ENCODE measurements at places on chromosomes 1 and 21. TPM values are rescaled to one million over a fixed set of nuclear protein-coding genes. Genes with fewer than 3 reads are reported as not detected.

DNA sequence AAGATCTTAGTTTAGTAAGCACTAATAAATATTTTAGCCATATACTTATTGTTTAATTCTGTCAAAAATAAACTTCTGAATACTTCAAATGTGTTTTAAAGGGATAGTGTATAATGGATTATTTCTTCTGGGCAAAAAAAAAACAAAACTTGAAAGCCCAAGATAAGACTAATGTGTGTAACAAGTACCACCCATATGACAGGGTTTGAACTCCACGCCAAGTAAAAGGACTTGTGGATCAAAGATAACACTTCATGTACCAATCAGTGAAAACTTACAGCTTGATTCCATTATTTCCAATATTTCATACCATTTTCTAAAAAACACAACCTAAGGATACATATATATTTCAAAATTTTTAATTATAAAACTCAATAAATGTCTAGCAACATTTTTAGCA, 59.5 kb downstream of the DENND1B start:
- DNase-seq = no peak

SLAMF7 gene
- total RNA-seq = 14.8 TPM

TMIGD3 gene
- not detected for total RNA-seq

PLEKHG5 gene
- total RNA-seq = 9.9 TPM

DNA sequence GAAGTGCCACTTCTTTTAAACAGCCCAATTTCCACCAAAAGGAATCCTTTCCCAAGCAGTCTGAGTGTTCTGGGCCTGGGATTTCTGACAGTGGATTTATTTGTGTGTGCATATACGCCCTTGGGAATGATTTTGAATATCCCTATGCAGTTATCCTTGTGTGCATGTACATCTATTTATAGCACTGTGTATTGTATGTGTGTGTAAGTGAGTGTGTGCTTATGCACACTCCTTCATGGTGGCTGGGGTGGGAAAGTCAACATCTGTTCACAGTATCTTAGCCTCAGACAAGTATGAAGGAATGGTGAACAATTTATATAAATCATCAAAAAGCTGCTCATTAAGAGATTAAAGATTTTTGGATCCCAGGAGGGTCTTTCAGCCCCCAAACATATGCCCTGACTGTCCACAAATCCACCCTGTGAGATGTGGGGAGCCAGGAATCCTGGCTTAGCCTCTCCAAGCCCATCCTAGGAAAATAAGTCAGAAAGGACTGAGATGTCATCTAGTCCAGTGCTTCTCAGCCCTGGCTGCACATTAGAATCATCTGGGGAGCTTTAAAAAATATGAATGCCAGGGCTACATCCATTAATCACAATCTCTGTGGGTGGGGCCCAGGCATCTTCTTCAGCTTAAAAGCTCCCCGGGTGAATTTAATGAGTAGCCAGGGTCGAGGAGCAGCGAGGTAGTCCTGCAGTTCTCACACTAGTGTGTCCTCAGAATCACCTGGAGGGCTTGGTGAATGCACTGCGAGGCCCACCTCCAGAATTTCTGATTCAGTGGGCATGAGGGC, 101.4 kb downstream of the PLXNA2 start:
- DNase-seq = no peak

DNA sequence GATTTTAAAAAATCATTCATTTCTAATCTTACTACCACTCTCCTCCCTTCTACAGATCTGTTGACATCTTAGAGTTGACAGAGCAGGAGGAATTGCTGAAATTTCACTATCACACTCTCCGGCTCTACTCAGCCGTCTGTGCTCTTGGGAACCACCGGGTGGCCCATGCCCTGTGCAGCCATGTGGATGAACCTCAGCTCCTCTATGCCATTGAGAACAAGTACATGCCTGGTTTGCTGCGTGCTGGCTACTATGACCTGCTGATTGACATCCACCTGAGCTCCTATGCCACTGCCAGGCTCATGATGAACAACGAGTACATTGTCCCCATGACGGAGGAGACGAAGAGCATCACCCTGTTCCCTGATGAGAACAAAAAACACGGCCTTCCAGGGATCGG, 276.7 kb downstream of the ZP4 start:
- no peak for DNase-seq

DNA sequence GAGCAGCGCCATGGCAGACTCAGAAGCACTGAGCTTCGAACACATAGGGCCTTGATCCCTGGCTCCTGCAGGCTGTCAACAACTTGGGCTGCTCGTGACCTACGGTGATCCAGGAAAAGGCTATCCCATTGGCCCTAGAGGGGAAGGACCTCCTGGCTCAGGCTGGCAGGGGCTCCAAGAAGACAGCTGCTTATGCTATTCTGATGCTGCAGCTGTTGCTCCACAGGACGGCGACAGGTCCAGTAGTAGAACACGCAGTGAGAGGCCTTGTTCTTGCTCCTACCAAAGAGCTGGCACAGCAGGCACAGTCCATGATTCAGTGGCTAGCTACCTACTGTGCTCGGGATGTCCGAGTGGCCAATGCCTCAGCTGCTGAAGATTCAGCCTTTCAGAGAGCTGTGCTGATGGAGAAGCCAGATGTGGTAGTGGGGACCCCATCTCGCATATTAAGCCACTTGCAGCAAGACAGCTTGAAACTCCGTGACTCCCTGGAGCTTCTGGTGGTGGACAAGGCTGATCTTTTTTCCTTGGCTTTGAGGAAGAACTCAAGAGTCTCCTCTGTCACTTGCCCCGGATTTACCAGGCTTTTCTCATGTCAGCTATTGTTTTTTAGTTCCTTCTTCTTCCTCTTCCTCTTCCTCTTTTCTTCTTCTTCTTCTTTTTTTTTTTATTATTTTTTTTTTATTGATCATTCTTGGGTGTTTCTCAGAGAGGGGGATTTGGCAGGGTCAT, 18.9 kb downstream of the ITLN2 start:
- no peak for DNase-seq
